ENCODE measurements at places on chromosomes 3 and 15.

DNA sequence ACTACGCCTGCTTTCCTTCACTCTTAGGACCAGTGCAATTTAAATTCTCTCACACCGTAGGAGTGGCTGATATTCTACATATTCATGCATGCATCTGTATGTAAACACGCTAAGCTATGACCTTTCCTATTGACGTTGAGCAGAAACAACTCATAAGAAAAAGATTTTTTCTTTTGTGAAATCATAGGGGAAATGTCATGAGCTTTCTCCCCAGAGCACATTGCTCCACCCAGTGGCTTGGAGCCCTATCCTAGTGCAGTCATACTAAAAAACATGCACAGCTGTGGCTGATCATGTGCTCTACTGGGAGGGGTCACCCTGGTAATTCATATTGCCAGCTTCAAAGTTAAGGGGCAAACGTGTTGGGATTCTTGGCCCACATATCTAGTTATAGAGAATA is 1.8 kb upstream of the MESD start:
- no peak for DNase-seq

- no peak for DNase-seq
These were observed 535.5 kb downstream of the SQOR start for GRCh38 chr15:46170326-46170725.

DNA sequence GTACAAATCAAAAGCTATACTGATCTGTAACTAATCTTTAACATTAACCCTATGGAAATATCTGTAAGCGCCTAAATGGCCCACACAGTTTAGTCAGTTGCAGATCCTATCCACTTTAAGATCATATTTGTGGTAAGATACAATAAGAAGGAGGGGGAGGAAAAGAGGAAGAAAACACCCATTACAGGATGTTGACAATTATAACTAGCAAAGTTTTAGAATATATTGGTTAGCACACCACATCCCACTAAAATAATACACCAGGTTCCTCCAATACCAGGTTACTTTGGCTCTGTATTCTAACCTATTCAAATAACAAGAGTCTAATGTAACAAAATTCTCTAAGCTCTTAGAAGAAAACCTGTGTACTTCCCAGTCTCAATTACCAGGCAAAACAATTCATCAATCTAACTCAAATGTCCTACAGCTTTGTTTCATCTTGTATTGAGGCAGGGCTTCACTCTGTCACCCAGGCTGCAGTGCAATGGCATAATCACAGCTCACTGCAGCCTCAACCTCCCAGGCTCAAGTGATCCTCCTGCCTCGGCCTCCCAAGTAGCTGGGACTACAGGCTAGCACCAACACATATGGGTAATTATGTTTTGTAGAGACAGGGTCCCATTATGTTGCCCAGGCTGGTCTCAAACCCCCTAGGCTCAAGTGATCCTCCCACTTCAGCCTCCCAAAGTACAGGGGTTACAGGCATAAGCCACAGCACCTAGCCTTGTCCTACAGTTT is 4.2 kb downstream of the SLC4A7 start:
- no peak for DNase-seq

- peak; percentile 36 for DNase-seq
These were observed 115.8 kb downstream of the RPLP1 start for GRCh38 chr15:69568173-69569009.

- no peak for DNase-seq
These were observed 118.7 kb downstream of the CHSY1 start for GRCh38 chr15:101133181-101133460.

DNA sequence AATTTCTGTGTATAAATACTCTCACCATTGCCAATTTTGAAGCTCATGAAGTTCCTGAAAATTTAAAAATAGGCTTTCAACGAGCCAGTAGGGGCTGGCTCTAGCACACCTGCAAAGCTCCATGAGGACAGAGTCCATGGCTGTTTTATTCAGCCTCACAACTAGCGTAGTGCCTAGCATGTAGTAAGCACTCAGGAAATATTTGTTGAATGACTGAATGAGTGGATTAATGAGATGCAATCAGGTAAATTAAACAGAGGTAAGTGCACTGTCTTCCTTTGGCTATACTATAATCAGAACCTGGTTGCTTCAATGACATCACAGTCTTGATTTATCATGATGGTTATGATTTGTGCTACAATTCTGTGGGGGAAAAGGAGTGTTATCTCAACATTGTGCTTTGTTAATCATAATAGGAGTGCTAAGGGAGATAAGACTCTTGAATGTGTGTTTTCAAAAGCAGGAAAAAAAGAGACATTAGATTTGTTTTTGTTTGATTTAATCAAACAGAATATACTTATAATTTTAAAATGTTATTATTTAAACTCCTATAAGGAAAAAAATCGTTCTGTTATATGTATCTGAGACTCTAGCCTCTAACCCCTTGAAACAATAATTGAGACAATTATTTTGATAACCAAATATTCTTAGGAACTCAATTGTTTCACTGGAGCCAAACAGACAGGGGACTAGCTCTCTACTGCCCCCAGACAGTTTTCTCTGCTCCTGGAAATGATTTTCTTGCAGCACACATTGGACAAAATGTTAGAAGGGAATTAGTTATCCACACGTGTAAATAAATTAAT is 171.7 kb upstream of the ATP11B start:
- DNase-seq = no peak

DNA sequence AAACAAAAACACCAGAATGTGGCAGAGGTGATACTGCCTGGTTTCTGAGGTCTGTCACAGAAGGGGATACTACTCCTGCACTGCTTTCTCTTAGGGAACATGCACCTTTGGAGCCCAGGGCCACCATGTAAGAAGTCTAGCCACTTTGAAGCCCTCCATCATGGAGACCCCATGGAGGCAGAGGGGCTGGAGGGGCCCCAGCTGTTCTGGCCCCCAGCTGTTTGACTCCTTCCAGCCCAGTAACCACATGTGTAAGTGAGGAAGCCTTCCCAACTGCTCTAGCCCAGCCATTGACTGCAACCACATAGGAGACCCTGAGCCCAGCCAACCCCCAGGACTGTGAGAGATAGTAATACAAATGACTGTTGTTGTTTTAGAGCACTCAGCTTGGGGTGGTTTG is 9.0 kb upstream of the IGDCC4 start:
- DNase-seq = no peak

DNA sequence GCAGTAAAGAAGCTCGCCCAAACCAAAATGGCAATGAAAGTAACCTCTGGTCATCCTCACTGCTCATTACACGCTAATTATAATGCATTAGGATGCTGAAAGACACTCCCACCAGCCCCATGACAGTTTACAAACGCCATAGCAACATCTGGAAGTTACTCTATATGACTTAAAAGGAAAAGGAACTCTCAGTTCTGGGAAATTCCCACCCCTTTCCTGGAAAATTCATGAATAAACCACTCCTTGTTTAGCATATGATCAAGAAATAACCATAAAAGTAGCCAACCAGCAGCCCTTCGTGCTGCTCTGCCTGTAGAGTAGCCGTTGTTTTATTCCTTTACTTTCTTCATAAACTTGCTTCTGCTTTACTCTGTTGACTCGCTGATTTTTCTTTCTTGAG is 164.6 kb downstream of the SMAD6 start:
- DNase-seq = no peak

GRCh38 chr3:184907681-184908649 is 96.0 kb downstream of the VPS8 start:
- DNase-seq = no peak

DNA sequence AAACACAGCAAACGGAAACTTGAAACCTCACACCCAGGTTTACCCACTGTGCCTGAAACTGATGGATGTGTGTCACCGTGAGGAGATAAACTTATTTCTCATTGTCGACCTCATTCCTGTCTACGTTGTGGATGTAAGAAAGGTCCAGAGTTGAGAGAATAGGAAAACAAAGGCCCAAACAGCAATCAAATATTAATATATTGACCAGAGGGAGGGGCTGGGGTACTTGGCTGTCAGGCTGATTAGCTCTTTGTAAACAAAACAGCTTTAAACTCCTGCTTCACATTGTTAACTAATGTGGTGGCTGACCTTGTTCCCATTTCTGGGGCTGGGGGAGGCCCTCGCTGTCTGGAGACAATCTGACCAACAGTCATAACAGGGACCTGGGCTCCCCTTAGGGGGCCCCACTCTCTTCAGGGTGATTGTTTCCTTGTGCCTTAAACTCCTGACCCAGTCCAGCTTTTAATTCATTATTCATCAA is 937.6 kb downstream of the MCTP2 start:
- DNase-seq = no peak

DNA sequence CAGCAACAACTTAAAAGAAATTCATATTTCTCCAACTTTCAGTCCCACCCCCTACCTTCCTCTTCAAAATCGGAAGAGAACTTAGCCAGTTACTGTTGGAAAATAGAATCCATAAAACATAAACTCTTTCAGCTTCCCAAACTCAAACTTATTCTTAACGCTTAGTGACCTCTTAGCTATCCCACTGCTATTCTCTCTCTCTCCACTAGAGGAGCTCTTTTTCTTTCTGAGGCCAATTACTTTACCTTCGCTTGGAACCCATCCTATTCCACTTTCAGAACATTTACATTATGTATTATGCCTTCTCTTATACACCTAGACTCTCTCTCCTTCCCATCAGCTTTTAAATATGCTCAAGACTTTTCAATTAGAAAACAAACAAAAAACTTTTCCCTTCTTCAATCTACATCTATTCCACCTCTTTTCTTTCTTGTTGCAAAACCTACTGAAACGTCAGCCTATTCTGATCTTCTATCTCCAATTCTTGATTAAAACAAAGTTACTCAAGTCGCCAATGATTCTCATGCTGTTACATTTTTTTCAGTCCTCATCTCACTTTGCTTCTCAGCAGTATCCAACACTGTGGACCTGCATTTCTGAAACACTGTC is 13.4 kb upstream of the GHSR start:
- no peak for DNase-seq

- no peak for DNase-seq
These were observed 64.6 kb upstream of the UBE2E1 start for GRCh38 chr3:23741036-23741706.

DNA sequence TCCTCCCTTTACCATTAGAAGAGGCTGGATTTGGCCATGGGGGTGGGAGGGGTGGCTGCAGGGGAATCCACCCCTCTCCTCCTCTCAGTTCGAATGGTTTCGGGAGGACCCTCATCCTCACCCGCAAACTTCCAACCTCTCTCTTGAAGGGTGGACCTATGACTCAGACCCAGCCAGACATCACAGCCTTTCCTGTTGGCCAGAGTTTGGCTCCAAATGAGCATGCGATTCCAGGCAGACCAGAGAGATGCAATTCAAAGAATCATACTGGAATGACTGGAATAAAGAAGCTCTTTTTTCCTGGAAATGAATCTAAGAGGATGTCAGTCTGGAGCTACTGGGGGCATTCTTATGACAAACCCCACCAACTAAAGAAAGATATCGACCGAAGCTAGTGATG is 516.7 kb upstream of the MDFIC2 start:
- DNase-seq = no peak

DNA sequence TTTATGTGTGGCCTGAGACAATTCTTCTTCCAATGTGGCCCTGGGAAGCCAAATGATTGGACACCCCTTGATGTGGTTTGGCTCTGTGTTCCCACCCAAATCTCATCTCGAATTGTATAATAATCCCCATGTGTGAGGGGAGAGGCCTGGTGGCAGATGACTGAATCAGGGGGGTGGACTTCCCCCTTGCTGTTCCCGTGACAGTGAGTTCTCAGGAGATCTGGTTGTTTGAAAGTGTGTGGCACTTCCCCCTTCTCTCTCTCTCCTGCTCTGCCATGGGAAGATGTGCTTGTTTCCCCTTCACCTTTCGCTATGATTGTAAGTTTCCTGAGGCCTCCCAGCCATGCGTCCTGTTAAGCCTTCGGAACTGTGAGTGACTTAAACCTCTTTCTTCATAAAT is 60.1 kb upstream of the PARL start:
- DNase-seq = no peak

DNA sequence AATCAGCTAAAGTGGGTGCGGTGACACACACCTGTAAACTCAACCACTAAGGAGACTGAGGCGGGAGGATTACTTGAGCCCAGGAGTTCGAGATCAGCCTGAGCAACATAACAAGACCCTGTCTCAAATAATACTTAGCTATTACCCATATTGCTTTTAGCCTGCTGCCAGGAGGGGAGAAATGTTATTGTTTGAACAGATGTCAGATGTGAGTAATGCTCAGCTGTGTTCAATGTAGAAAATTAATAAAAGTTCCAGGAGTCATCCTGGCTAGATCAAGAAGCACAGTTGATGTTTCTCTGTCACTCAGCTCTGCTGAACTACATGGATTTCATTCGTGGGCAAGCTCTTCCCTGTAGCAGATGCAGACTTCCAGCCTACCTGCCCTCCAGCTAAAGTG is 22.2 kb downstream of the LSM3 start:
- DNase-seq = no peak

DNA sequence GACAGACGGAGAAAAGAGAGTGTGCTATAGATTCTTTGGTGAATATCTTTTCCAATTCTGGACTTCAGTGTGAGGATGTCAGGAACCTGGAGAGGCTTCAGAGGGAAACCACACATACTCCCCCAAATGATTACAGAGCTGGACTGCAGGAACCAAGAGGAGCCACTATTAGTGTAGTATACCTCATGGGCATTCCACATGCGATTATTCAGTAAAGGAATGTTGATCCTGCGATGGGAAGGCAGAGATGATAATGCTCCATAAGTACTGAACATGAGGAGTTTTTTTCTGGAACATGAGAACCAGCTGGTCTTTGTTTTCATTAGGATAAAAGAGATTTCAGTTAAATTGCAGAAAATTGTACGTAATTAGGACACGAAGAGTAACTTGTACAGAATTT is 18.7 kb downstream of the STARD9 start:
- no peak for DNase-seq

DNA sequence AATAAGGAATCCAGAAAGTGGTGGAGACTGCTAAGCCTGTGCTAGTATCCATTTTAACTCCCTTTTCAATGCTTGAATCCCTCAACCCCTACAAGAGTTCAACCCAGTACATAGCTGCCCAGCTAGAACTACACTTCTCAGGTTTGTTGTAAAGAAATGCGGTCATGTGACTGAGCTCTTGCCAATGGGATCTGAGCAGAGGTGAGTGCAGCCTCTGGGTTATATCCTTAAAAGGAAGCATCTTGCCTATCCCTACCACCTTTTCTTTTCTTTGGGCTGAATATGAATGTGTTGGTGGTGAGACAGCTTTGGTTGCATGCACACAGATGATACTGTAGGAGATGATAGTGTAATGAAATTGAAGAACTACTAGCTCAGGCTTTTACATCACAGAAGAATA is 139.7 kb downstream of the CADPS start:
- no peak for DNase-seq

DNA sequence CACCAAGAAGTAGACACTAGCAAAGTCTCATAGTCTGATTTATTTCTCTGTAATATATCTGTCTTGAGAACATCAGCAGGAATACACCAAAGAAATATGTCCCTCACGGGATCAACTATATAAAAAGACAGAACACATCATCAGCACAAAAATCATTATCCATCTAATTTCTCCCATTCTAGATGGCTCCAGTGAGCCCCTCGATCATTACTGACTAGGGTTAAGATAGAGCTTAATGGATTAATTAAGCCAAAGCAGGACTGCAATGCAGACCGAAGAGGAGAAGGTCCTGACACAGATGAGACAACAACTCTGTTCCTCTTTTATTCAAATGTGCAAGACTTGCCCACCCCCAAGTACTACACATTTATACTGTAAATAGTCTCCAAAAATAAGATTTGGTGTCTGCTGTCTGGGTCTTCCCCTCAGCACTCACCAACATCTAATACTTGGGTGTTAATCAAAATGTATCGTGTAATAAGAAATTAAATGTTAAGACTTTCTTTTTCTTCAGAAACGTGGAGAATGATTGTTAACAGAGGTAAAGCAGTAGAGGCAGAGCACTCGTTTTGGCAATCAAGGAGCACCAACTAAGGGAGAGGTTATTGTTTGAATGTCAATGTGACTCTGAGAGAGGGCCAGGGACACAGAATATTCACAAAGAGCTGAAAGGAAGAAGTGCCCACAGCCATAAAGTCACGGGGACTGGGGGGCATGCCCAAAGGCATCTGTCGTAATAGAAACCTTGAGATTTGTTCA is 133.6 kb downstream of the TIGIT start:
- no peak for DNase-seq

Measured in skeletal muscle cell (primary cell).